ENCODE measurements at places on chromosomes 7 and 10.

DNA sequence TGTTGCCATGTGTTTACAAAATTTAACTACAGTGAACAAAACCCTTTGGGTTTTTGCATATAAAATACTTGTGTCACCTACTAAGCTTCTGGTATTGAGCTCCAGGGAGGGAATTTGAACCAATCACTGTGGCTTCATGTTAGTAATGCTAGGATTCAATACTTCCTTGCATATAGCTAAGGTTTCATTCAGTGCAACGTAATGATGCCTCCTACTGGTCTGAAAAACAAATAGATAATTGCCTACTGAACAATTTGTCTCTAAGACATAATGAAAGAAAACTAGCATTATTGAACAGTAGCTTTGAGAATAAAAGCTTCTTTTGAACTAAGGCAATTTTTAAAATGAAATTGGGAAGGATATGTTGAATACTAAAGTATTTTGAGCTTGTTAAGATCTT is 244.4 kb downstream of the ZWINT start:
- no peak for DNase-seq

DNA sequence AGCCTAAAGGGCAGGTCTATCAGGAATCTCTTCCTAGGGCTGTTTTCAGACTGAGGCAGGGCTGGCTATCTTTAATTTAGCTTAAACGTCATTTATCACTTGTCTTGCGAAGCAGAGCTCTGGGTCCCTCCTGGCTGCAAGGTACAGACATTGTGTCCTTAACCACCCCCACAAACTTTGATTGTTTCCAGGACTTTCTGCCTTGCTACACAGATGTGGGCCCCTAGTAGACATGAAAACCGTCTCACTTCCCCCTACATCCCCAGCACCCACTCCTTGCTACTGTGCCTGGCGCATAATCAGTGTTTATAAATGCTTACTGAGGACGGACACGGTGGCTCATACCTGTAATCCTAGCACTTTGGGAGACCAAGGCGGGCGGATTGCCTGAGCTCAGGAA is 54.5 kb downstream of the PIP4K2A start:
- DNase-seq: no peak

- peak; percentile 65 for DNase-seq
Observed at GRCh38 chr10:86968271-86968993, at the start of gene ADIRF. TSS of gene ADIRF (plus strand) at chr10:86968482. CDS start at chr10:86968545, 63 bp downstream.

DNA sequence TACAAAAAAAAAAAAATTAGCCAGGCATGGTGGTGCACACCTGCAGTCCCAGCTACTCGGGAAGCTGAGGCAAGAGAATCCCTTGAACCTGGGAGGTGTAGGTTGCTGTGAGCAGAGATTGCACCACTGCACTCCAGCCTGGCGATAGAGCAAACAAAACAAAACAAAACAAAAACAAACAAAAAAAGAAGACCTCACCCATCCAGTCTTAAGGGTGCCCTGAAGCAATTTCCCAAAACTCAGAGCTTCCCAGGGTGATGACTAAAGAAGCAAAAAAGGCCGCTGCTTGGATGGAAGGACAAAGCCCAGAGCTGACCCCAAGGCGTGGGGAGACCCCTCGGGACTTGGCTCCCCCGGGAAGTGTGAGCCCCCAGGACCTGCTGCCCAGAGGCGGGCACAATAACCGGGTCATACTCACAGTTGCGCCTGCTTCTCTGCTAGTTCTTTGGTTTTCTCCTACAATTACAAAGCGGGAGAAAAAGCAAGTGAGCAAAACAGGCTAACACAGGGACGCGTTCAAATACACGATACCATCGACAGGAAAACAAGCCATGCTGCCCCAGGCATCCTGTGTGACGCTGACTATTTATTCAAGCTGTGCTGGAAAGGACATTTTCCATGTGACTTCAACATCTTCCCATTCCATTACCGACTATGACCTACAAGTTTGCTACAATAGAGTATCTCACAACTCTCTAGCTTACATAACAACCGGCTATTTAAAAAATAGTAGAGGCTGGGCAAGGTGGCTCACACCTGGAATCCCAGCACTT is 29.9 kb downstream of the PAPOLB start:
- no peak for DNase-seq

GRCh38 chr7:130970696-130971095 is 236.7 kb upstream of the KLF14 start:
- DNase-seq: no peak

Measured in psoas muscle (tissue), 8 donors.